ENCODE measurements at places on chromosomes 13 and 19. TPM values are rescaled to one million over a fixed set of nuclear protein-coding genes. Genes with fewer than 3 reads are reported as not detected.
A peak's percentile ranks its signal among the peaks of the same experiment; 100 is the strongest.

KIR2DL1 gene
- total RNA-seq, result not detected

DNA sequence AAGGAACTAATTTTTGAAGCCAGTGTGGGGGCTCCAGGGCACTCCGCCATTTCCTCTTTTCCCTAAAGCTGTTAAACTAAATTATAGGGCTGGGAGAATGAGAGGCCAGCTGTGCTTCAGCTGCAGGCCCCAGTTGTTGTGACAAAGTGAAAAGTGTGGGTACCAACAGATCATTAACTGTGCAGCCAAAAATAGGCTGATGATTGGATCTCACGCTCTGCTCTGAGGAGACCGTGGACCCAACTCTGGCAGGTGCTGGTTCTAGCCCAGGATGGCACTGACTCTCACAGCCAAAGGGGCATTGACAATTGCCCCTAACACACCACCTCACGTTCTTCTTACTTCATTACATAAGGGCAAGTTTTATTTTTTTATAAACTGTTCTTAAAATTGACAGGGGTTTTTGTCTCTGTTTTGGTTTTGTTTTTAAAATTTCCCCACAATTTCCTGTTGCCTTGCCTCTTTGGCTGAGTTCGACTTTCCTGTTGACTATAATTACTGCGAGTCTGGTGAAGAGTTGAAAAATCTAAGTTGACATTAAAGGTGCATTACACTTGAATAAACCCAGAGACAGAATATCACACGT, 391.0 kb downstream of the FGF9 start:
- no peaks in the 10 kb centered on the region for H3K4me1 ChIP-seq
- H3K27me3 ChIP-seq, result no peaks in the 10 kb centered on the region
- no peak overlapping the region for H3K27ac ChIP-seq
- H3K36me3 ChIP-seq, result no peaks in the 10 kb centered on the region

RASGRP4 gene
- total RNA-seq, result 1.5 TPM

- DNase-seq, result no peak
- no peak overlapping the region for H3K27ac ChIP-seq
- H3K36me3 ChIP-seq, result peaks cover 9% of the 10 kb centered on the region
- no peaks in the 10 kb centered on the region for H3K27me3 ChIP-seq
Observed at GRCh38 chr13:91361755-91362271, 14.3 kb downstream of the MIR17HG start.

GRCh38 chr19:3336680-3337523, 29.5 kb upstream of the NFIC start:
- no peaks in the 10 kb centered on the region for H3K27me3 ChIP-seq

ZIM2 gene
- 0.19 TPM for total RNA-seq

- no peak overlapping the region for H3K27ac ChIP-seq
- H3K4me3 ChIP-seq, result no peak overlapping the region
- H3K27me3 ChIP-seq, result no peaks in the 10 kb centered on the region
- H3K4me1 ChIP-seq, result peaks cover 28% of the 10 kb centered on the region
- no peak for DNase-seq
Observed at GRCh38 chr19:45139286-45140143, 21.3 kb downstream of the NKPD1 start.

DNA sequence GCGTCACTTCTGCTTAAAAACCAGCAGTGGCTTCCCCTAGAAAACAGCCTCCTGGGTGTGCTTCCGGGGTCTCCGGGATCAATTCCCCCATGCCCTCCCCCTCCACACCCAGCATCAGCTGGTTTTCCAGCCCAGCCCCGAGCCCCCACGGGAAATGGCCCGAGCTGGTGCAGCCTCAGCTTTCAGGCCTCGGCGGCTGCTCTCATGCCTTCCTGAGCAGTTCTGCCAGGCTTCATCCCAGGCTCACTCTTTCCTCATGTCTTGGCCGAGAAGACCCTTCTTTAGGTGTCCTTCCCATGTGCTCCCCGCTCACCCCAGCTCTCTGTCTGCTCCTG, 103.1 kb upstream of the RNF113B start:
- no peaks in the 10 kb centered on the region for H3K36me3 ChIP-seq
- no peak for DNase-seq
- no peak overlapping the region for H3K4me3 ChIP-seq
- H3K27me3 ChIP-seq, result no peaks in the 10 kb centered on the region

- H3K27ac ChIP-seq, result peak overlapping the region; percentile 95
- no peaks in the 10 kb centered on the region for H3K27me3 ChIP-seq
- peaks cover 63% of the 10 kb centered on the region for H3K4me1 ChIP-seq
- peak; percentile 26 for DNase-seq
- peaks cover 6% of the 10 kb centered on the region for H3K36me3 ChIP-seq
- H3K4me3 ChIP-seq, result peak overlapping the region; percentile 92
Observed at GRCh38 chr13:102799426-102800144, 666 bp downstream of the BIVM start.

GRCh38 chr19:13794398-13794756, 866 bp upstream of the ZSWIM4 start:
- H3K27me3 ChIP-seq, result no peaks in the 10 kb centered on the region
- DNase-seq, result peak; percentile 83
- no peaks in the 10 kb centered on the region for H3K36me3 ChIP-seq
- H3K27ac ChIP-seq, result peak overlapping the region; percentile 95
- peak overlapping the region; percentile 82 for H3K4me3 ChIP-seq
- peaks cover 31% of the 10 kb centered on the region for H3K4me1 ChIP-seq

GRCh38 chr19:45691516-45692186, at the start of gene SNRPD2:
Gene SNRPD2 (minus strand): TSS chr19:45691953. CDS start chr19:45691888, 65 bp downstream.
- H3K4me3 ChIP-seq, result peak within 1 kb of the TSS; percentile 73
- peak within 1 kb of the TSS; percentile 83 for H3K27ac ChIP-seq
- peaks cover 23% of the 10 kb centered on the region for H3K36me3 ChIP-seq
- H3K4me1 ChIP-seq, result peaks cover 28% of the 10 kb centered on the region

GRCh38 chr13:46077265-46077664, 24.7 kb upstream of the ZC3H13 start:
- DNase-seq, result no peak
- H3K27ac ChIP-seq, result no peak overlapping the region
- H3K27me3 ChIP-seq, result no peaks in the 10 kb centered on the region
- H3K4me1 ChIP-seq, result no peaks in the 10 kb centered on the region
- H3K36me3 ChIP-seq, result no peaks in the 10 kb centered on the region

DNA sequence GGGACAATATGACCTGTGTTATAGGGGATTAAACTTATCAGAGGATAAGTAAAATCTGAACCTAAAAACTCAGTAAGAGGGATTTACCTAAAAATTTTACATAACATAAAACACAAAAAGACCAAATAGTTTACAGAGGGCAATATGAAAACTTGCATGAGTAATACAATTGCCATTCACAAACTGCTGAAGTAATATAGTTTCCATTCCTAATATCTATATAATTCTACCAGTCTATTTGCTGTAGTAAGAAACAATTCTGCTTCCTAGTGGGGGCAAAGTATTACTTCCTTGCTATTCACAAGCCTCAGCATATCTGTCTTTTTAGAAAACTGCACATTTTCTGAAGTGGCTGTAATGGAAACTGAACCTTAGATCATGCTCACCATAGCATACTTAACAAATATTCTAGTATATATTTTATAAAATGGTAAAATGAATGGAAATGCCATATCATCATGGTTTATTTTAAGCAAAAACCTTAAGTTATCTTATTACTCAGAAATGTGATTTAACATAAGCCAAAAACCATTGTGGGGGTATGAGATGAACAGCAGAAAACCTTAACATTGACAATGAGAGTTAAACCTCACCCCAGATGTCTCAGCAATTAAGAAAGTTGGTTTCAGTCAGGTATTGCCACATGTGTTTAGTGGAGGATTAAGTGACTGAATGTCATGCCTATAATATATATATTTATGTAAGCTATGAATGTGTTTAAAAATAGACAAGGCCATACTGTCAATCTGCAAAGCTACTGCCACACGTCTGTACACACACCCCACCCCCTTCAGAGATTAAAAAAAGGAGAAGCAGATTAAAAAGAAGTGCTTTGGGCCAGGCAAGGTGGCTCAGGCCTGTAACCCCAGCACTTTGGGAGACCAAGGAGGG, 136.8 kb downstream of the MIPEP start:
- no peaks in the 10 kb centered on the region for H3K36me3 ChIP-seq
- no peak for DNase-seq
- H3K4me1 ChIP-seq, result peaks cover 13% of the 10 kb centered on the region
- no peak overlapping the region for H3K4me3 ChIP-seq

GRCh38 chr19:34428549-34429285, 536 bp downstream of the UBA2 start:
- peaks cover 66% of the 10 kb centered on the region for H3K4me1 ChIP-seq
- peak; percentile 23 for DNase-seq
- no peaks in the 10 kb centered on the region for H3K27me3 ChIP-seq
